Epithelial cell of umbilical artery (primary cell): ENCODE measurements at places on chromosomes 5 and 9. TPM values are rescaled to one million over a fixed set of nuclear protein-coding genes. Genes with fewer than 3 reads are reported as not detected.

Gene DCAF10
- total RNA-seq: 12.0 and 20.1 TPM in 2 replicates

Gene CCDC171
- 1.6 and 1.7 TPM in 2 replicates for total RNA-seq

Gene PRSS3
- 15.6 and 29.9 TPM in 2 replicates for total RNA-seq

Gene C8G
- total RNA-seq: not detected in 2 replicates
